ENCODE measurements at places on chromosomes 16 and 17. TPM values are rescaled to one million over a fixed set of nuclear protein-coding genes. Genes with fewer than 3 reads are reported as not detected.
A peak's percentile ranks its signal among the peaks of the same experiment; 100 is the strongest.

- DNase-seq = no peak
Observed at GRCh38 chr17:19986941-19987861, 9.6 kb upstream of the AKAP10 start.

The NXPH3 gene
- total RNA-seq = 3.7 TPM

DNA sequence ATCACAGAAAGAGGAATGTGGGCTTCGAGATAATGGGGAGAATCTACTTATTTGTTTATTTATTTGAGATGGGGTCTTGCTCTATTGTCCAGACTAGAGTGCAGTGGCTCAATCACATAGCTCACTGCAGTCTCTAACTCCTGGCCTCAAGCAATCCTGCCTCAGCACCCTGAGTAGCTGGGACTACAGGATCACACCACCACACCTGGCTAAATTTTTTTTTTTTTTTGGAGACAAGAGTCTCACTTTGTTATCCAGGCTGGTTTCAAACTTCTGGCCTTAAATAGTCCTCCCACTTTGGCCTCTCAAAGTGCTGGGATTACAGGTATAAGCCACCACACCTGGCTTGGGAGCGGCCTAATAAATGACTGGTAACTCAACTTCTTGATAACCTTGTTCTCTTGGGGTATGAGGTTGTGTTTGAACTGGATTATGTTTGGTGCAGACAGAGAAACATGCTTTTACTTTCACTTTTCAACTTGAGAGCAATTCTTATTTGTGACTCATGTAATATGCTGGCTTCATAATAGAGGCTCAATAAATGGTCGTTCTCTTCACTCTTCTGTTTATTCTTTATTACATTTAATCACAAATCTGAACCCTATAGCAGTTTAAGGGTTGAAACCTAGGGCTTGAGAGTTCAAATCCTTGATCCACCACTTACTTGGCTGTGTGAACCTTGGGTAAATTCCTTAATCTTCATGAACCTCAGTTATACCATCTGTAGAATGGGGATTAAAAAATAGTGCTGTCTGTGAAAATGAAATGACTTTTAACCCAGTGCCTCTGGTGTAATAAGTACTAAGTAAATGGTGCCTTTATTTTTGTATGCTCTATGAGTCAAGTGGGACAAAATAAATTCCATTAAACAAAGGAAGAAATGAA lies 129.1 kb upstream of the HS3ST2 start:
- no peak for DNase-seq

- no peak for DNase-seq
Observed at GRCh38 chr17:5198472-5198871, 6.8 kb upstream of the ZNF594 start.

GRCh38 chr17:79192503-79193351 lies 118.1 kb downstream of the ENGASE start:
- DNase-seq = peak; percentile 57

The CDH3 gene
- total RNA-seq = not detected

DNA sequence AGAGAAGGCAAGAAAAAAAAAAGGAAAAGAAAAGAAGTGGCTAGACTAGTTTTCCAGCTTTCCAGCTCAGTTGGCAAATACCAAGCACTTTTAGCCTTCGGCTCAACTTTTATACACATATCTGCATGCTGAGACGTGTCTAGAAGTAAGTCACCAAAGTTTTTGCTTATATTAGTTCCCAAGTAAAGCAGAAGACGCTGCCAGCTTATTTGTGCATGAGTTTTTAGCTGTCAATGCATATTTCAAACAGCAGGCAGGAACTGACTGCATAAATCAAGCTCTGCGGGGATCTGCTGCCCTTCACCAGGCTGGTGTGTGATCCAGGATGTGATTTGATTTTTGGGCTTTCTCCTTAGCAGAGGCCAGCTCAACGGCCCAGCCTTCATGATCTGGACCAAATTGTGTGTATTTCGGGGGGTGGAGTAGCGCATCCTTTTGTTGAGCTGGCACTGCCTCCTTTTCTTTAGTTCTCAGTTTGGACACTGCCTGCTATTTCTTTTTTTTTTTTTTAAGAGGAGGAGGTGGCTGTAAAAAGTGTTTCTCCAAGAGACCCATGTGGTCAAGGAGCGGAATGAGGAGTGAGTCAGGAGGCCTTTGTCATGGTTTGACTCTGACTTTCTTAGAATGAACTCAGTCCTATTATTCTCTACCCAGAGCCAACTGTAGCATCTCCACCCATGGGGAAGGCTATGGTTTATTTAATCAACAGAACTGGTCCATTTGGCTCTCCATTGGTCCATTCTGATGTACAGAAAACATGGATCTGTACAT lies 162.6 kb upstream of the XYLT1 start:
- no peak for DNase-seq

The ATP2C2 gene
- not detected for total RNA-seq

The NPIPA7 gene
- 3.0 TPM for total RNA-seq

The KARS1 gene
- 137 TPM for total RNA-seq
